Tibial nerve (tissue), 4 donors: ENCODE measurements at places on chromosomes 3 and 15. TPM values are rescaled to one million over a fixed set of nuclear protein-coding genes. Genes with fewer than 3 reads are reported as not detected.

CA12 gene
- 2.5 TPM for total RNA-seq

DNA sequence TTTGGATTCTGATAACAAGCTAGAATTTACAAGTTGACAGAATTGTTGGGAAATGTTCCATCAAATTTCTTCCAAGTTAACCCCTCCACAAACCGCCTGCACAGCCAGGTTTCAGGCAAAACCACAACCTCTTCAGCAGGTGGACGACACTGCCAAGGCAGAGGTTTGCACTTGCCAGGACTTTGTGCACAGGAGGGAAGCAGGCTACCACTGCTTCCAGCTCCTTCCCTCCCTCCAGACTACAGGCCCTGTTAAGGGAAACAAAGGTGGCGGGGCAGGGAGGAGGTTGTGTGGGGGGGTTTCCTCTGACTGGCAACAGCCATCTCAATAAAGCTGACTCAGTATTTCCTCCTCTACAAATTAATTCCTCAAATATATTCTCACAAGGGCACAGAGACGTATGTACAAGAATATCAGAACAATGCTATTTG is 42.2 kb downstream of the TBC1D2B start:
- H3K27me3 ChIP-seq, result no peaks in the 10 kb centered on the region
- H3K4me3 ChIP-seq, result no peak overlapping the region
- peaks cover 27% of the 10 kb centered on the region for H3K4me1 ChIP-seq
- H3K27ac ChIP-seq, result peak overlapping the region; percentile 54
- no peak for DNase-seq

GRCh38 chr15:83498801-83499200 is 51.7 kb downstream of the SH3GL3 start:
- no peak overlapping the region for H3K27ac ChIP-seq
- H3K4me1 ChIP-seq, result no peaks in the 10 kb centered on the region
- DNase-seq, result no peak
- no peaks in the 10 kb centered on the region for H3K36me3 ChIP-seq
- no peaks in the 10 kb centered on the region for H3K27me3 ChIP-seq
- no peak overlapping the region for H3K4me3 ChIP-seq

GOLGA6L7 gene
- not detected for total RNA-seq

DNA sequence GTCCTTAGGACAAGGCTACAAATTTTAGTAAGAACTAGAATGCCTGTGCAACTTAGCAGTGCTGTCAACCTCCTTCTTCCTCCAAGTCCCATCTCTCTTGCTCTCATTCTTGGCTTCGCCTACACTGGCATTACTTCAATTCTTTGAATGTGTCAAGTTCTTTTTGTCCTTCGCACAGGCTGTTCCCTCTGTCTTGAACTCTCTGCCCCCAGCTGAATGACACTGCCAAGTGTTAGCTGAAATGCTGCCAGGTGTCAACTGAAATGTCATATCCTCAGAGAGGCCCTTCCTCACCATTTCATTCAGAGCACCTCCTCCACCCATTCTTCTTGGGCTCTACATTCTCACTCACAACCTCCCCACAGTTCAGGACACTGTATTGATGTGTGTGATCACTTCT is 48.8 kb upstream of the PSMD6 start:
- H3K4me3 ChIP-seq, result no peak overlapping the region
- H3K27me3 ChIP-seq, result no peaks in the 10 kb centered on the region
- no peaks in the 10 kb centered on the region for H3K36me3 ChIP-seq
- no peak overlapping the region for H3K27ac ChIP-seq
- no peak for DNase-seq

GRCh38 chr3:57688291-57688690 is 4.6 kb downstream of the DENND6A start:
- no peak overlapping the region for H3K4me3 ChIP-seq
- peak overlapping the region; percentile 98 for H3K27ac ChIP-seq
- DNase-seq, result no peak
- no peaks in the 10 kb centered on the region for H3K27me3 ChIP-seq

DNA sequence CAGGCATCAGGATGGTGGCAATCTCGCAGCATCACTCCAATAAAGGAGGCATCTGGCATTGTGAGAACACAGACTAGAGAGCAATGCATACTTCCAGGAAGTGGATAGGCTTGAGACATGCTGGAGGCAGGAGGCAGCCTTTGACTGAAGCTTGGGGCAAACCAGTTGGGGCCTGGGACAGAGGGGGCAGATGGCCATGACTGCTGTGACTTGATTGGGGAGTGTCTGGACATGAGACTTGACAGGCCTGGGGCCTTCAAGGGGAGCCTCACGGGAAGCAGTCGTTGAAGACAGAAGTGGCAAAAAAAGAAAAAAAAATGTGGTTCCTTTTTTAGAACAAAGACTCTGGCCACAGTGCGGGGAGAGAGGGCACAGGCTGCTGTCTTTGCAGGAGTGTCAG is 44.7 kb upstream of the CHRNA7 start:
- H3K4me3 ChIP-seq, result no peak overlapping the region
- H3K4me1 ChIP-seq, result no peaks in the 10 kb centered on the region
- H3K36me3 ChIP-seq, result no peaks in the 10 kb centered on the region
- DNase-seq, result no peak
- H3K27ac ChIP-seq, result no peak overlapping the region
- H3K27me3 ChIP-seq, result no peaks in the 10 kb centered on the region

- no peak for DNase-seq
- no peaks in the 10 kb centered on the region for H3K4me1 ChIP-seq
- H3K27me3 ChIP-seq, result no peaks in the 10 kb centered on the region
- no peaks in the 10 kb centered on the region for H3K36me3 ChIP-seq
- no peak overlapping the region for H3K27ac ChIP-seq
Observed at GRCh38 chr15:79682851-79683288, 213.9 kb downstream of the MTHFS start.

- H3K27me3 ChIP-seq, result no peaks in the 10 kb centered on the region
- H3K4me3 ChIP-seq, result no peak overlapping the region
- no peak for DNase-seq
- peaks cover 29% of the 10 kb centered on the region for H3K4me1 ChIP-seq
- no peak overlapping the region for H3K27ac ChIP-seq
Observed at GRCh38 chr15:91860498-91860897, 7.0 kb downstream of the SLCO3A1 start.

AQR gene
- 24.9 TPM for total RNA-seq

IL5RA gene
- total RNA-seq, result not detected

DNA sequence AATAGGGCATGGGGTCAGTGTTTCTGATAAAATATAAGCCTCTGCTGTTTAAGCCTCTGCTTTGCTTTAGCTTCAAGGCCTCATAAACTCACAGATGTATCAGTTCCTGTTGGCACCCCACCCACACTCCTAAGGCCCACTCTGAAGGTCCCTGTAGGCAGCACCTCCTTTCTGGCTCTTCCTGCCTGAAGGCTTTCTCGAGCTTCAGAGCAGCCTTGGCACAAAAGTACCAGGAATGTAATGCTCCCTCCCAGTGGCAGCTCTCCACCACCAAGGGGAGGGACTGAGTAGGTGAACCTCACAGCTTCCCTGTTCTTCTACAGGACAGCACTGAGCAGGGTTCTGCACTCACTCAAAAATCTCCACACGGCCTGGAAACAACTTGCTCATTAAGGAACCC is 102.2 kb downstream of the ABHD5 start:
- H3K27ac ChIP-seq, result no peak overlapping the region
- no peak overlapping the region for H3K4me3 ChIP-seq
- H3K27me3 ChIP-seq, result no peaks in the 10 kb centered on the region
- no peaks in the 10 kb centered on the region for H3K36me3 ChIP-seq
- no peaks in the 10 kb centered on the region for H3K4me1 ChIP-seq

DNA sequence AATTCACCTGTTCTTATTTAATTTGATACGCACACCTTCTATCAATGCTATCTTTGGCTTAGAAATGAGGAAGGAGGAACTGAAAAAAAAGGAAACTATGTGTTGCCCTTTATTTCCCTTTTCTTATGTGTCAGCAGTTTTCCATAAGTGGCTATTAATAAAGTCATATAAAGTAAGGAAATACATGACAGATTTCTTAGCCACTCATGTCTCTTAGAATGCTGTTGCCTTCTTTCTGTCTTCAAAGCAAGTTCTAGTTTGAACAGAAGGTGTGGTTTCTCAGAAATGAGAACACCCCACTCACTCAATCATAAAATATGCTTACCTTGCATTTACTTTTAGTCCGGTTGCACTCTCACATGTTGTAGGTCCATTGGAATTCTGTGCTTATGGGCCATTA is 640.5 kb upstream of the GRM7 start:
- no peaks in the 10 kb centered on the region for H3K4me1 ChIP-seq
- no peak overlapping the region for H3K27ac ChIP-seq
- no peaks in the 10 kb centered on the region for H3K36me3 ChIP-seq

- H3K27ac ChIP-seq, result no peak overlapping the region
- H3K4me3 ChIP-seq, result no peak overlapping the region
- H3K4me1 ChIP-seq, result no peaks in the 10 kb centered on the region
- no peak for DNase-seq
Observed at GRCh38 chr3:143896486-143896885, 48.2 kb upstream of the SLC9A9 start.

GRCh38 chr15:40930430-40931299 is 1.5 kb downstream of the DLL4 start:
- peaks cover 60% of the 10 kb centered on the region for H3K4me1 ChIP-seq
- H3K4me3 ChIP-seq, result peak overlapping the region; percentile 42
- DNase-seq, result no peak
- H3K27me3 ChIP-seq, result peaks cover 74% of the 10 kb centered on the region
- H3K27ac ChIP-seq, result no peak overlapping the region
- H3K36me3 ChIP-seq, result no peaks in the 10 kb centered on the region

P4HTM gene
- total RNA-seq, result 99.0 TPM

DNA sequence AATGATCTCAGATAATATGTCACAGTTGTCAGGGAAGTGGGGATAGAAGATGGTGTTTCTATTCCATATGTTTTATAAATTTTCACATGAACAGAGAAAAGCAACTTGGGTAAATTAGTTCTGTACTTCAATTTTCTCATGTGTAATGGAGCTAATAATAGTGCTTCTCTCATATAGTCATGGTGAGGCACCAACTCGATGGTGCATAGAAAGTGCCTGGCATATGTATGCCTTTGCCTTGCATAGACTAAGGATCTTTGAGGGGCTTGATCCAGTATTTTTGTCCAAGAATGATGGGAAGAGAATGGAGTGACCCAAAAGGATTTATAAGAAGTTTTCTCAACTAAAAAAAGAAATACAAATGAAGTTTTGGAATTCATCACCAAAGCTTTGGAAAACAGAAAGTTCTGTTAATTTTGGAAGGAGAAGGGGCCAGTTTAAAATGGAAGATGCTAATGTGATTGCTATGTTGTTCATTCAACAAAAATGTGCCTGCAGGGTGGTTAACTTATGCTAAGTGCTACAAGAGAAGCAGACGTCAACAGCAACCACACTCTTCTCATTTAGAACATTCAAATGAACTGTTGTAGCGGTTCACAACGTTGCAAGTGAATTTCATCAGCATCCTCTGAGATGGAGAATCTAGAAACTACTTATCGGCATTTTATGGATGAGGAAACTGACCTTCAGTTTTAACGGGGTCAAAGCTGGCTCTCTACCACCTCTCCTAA is 86.1 kb downstream of the RTP4 start:
- DNase-seq, result no peak
- H3K4me3 ChIP-seq, result no peak overlapping the region
- no peaks in the 10 kb centered on the region for H3K36me3 ChIP-seq
- H3K27ac ChIP-seq, result no peak overlapping the region
- no peaks in the 10 kb centered on the region for H3K27me3 ChIP-seq

DNA sequence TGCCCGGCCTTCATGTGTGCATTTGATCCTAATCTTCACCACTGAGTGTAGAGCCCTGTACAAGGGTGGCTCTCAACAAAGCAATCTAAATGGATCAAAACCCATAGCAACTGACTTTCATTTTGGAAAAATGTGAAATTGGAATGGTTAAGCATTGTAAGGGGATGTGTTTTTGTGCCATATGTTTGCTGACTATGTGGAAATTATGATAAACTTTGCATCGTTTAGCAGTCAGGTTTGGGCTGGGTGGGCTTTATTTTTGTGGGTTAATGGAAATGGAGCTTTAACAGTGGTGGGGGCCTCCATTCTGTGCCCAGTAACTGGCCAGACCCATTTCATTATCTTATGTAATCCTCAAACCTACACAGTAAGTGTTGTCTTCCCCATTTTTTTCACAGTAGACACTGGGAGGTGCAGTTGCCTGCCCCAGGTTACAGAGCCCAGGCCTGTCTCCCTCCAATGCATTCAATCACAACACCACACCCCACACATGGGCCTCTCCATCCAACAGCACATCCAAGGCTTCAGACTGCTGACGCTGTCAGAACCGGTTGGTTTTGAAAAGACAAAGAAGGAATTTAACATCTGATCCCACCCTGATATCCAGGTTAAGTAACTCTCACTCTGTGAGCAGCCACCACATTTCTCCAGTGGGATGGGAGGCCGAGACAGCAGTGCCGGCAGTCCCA is 136.3 kb upstream of the ABHD17C start:
- no peak for DNase-seq
- no peak overlapping the region for H3K4me3 ChIP-seq
- no peaks in the 10 kb centered on the region for H3K4me1 ChIP-seq
- H3K36me3 ChIP-seq, result peaks cover 20% of the 10 kb centered on the region

DNA sequence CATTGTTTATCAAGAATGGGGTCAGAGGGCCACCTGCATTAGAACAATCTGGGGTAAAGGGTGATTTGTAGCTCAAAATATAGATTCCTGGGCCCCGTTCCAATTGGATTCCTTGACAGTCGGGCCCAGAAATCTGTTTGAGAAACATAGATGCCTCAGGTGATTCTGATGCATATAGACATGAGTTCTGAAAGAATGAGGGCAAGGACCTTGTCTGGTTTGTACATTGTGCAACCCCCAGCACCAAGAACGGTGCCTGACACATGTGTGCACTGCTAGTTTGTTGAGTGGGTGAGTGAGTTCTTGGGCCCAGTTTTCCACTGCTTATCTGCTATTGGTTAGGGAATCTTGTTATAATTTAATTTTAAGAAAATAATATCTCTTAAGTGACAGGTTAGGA is 16.6 kb downstream of the CRYBG3 start:
- no peaks in the 10 kb centered on the region for H3K36me3 ChIP-seq
- no peaks in the 10 kb centered on the region for H3K4me1 ChIP-seq
- H3K4me3 ChIP-seq, result no peak overlapping the region
- H3K27me3 ChIP-seq, result no peaks in the 10 kb centered on the region
- DNase-seq, result no peak

DNA sequence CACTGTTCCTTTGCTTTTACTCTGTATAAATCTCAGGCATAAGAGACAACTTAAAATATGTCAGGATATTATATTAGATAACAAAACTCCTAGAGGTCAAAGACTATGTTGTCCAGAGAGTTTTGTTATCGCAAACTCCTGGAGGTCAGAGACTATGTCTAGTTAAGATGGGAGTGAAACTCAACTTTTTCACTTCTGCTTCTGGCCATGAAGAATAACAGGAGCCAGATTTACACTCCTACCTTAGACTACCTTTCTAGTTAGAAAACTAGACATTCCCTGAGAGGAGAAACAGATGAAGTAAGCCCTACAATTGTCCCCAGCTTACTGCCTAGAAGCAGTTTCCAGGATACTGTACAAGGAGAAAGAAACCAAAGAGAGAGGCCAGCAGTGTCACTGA is 255.4 kb upstream of the UBE2E1 start:
- H3K27ac ChIP-seq, result no peak overlapping the region
- no peaks in the 10 kb centered on the region for H3K36me3 ChIP-seq
- no peak for DNase-seq
- H3K4me1 ChIP-seq, result no peaks in the 10 kb centered on the region

ITPR1 gene
- total RNA-seq, result 58.6 TPM

ITPKA gene
- total RNA-seq, result not detected

DLL4 gene
- total RNA-seq, result 11.2 TPM

SKOR1 gene
- 0.66 TPM for total RNA-seq

- no peaks in the 10 kb centered on the region for H3K27me3 ChIP-seq
- H3K4me1 ChIP-seq, result no peaks in the 10 kb centered on the region
- no peak overlapping the region for H3K4me3 ChIP-seq
- DNase-seq, result no peak
- H3K36me3 ChIP-seq, result no peaks in the 10 kb centered on the region
Observed at GRCh38 chr15:40823572-40824343, 4.8 kb downstream of the PPP1R14D start.

- no peak for DNase-seq
- H3K27me3 ChIP-seq, result no peaks in the 10 kb centered on the region
- no peaks in the 10 kb centered on the region for H3K36me3 ChIP-seq
- no peaks in the 10 kb centered on the region for H3K4me1 ChIP-seq
Observed at GRCh38 chr3:160622263-160623045, 54.5 kb upstream of the ARL14 start.
